ENCODE measurements at places on chromosomes 7 and 10.

- no peak overlapping the region for H3K27ac ChIP-seq
- H3K36me3 ChIP-seq, result peaks cover 65% of the 10 kb centered on the region
- H3K4me3 ChIP-seq, result no peak overlapping the region
- peaks cover 3% of the 10 kb centered on the region for H3K4me1 ChIP-seq
- no peak for DNase-seq
Measured at GRCh38 chr7:5332579-5332978, 49.8 kb downstream of the SLC29A4 start.

- H3K4me1 ChIP-seq, result no peaks in the 10 kb centered on the region
- no peak for DNase-seq
- H3K36me3 ChIP-seq, result no peaks in the 10 kb centered on the region
- peaks cover 24% of the 10 kb centered on the region for H3K27me3 ChIP-seq
- no peak overlapping the region for H3K4me3 ChIP-seq
Measured at GRCh38 chr10:70541736-70542564, 60.6 kb downstream of the PRF1 start.

GRCh38 chr10:29650552-29650944 lies 15.8 kb upstream of the SVIL start:
- peaks cover 23% of the 10 kb centered on the region for H3K4me1 ChIP-seq
- no peak overlapping the region for H3K27ac ChIP-seq
- peaks cover 5% of the 10 kb centered on the region for H3K36me3 ChIP-seq
- no peak overlapping the region for H3K4me3 ChIP-seq
- no peak for DNase-seq

DNA sequence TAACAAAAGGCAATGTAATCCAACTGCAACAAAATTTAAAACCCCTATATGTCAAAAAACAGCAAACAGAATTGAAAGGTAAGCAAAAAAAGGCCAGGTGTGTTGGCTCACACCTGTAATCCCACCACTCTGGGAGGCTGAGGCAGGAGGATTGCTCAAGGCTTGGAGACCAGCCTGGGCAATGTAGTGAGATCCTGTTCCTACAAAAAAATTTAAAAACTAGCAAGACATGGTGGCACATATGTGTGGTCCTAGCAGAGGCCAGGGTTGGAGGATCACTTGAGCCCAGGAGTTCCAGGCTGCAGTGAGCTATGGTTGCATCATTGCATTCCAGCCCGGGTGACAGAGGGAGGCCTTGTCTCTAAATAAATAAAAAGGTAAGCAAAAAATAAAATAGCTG lies 212.1 kb upstream of the KLF14 start:
- no peaks in the 10 kb centered on the region for H3K27me3 ChIP-seq
- H3K4me1 ChIP-seq, result peaks cover 13% of the 10 kb centered on the region
- H3K27ac ChIP-seq, result peak overlapping the region; percentile 82
- peaks cover 9% of the 10 kb centered on the region for H3K36me3 ChIP-seq
- H3K4me3 ChIP-seq, result no peak overlapping the region

DNA sequence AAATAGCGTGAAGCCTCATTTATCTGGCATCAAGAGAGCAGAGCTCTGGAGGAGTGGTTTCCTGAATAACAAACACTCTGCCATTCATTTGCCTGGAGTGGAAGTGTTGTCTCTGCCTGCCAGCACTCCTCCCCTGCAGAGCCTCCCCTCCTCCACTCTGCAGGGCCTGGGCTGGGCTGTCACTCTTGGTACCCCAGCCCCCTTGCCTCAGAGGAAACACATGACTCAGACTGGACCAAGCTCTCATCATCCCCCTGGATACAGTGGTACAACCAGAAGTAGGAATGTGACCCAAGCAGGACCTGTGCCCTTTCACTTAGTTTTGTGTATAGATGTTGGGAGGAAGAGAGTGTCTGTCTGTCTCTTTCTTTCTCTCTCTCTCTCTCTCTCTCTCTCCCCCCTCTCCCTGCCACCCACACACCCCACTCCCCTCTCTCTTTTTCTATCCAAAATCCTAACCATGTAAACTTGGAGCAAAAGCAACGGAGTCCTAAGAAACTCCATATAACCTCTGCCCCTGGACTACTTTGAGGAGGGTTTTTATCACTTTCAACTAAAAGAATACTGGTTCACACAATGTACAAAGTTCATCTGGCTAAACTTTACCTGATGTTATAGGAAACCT lies 43.9 kb downstream of the DOCK4 start:
- H3K27ac ChIP-seq, result no peak overlapping the region
- H3K36me3 ChIP-seq, result no peaks in the 10 kb centered on the region
- no peaks in the 10 kb centered on the region for H3K27me3 ChIP-seq
- peaks cover 6% of the 10 kb centered on the region for H3K4me1 ChIP-seq
- peak; percentile 58 for DNase-seq

- H3K4me3 ChIP-seq, result no peak overlapping the region
- no peak for DNase-seq
- no peaks in the 10 kb centered on the region for H3K4me1 ChIP-seq
- H3K27ac ChIP-seq, result no peak overlapping the region
Measured at GRCh38 chr10:22460531-22461403, 115.5 kb downstream of the SPAG6 start.

All from IMR-90 (cell line).